ENCODE measurements at places on chromosomes 5 and 9.

- no peak for DNase-seq
Measured at GRCh38 chr5:128470663-128471062, 67.4 kb downstream of the FBN2 start.

DNA sequence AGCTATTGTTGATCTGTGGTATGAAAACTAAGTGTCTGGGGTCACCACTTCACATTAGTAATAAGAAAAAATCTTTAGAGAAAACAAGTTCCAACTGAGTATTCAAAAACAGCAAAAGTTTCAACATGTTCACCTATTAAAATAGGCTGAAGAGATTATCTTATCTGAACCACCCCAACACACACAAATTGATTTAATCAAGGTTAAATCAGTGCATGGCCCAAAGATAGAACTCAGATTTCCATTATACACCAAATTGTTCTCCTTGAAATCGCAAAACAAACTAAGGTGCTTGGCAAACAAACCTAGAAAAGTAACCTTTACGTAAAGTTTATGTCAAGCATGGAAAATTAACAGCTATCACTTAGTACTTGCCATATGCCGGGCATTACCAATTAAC is 61.1 kb downstream of the TMEM161B start:
- no peak for DNase-seq

- no peak for DNase-seq
Measured at GRCh38 chr5:145536133-145536532, 299.0 kb downstream of the PRELID2 start.

DNA sequence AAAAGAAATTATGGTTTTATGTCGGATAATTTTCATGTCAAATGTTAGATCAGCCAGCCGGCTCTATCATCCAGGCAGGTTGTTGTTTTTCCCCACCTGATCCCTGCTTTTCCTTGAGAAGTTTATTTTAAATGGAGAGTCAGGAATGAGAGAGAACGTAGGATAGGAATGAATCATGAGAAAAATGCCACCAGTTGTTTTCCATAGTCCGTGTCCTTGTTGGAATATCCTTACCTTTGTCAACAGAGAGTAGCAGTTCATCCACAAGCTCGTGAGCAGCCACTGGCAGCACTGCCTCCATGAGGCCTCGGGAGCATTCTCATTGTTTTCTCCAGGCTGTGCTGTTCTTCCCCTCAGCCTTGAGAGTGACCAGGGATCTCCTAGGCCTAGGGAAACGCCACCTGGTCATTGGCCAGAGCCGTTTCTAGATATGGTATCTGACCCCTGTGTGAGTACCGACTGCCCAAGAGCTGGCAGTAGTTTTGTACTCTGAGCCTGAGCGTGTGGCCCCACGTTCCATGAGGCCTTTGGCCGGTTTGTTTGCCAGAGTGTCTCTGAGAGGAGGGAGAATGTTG is 293.3 kb downstream of the FANCC start:
- no peak for DNase-seq
